Activated CD4-positive, alpha-beta T cell treated with anti-CD3 and anti-CD28 coated beads for 24 hours (primary cell): ENCODE measurements at places on chromosomes 1 and 21.
A peak's percentile ranks its signal among the peaks of the same experiment; 100 is the strongest.

DNA sequence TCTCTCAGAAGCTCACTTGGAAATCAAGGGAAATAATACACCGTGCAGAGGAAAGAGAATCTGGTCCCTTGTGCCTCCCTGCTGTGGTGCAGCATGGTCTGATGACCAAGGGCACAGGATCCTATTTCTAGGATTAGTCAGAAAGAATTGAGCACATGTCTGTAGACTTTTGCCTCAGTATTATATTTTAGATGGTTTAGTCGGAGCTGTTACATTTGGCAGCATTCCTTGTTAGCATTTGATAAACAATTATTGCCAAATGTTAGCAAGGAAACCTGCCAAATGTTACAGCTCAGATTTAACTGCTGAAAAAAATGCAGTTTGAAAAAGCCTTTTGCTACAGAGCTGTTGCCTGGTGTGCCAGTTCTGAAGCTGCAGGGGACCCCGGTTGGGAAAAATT, 183.5 kb upstream of the DPYD start:
- no peak for DNase-seq

- DNase-seq: no peak
These were observed 40.6 kb upstream of the GREM2 start for GRCh38 chr1:240652549-240652948.

- no peak for DNase-seq
These were observed 110.3 kb downstream of the DUSP10 start for GRCh38 chr1:221631556-221631955.

DNA sequence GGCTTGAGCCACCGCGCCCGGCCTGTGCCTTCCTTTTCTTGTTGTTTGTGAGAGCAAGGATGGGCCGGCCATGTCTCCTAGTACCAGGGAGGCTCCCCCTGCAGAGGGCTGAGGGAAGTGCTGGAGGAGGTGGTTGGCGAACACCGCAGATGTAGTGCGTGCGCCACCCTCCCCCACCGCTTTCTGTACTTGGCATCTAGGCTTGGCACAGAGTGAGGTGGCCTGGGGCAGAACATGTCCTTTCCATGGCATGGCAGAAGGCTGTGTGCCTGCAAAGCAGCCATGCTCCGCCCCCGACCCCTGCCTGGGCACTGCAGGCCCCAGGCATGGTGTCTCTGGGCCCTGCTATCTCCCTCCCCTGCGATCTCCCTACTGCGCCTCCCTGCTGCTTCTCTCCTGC, 30.7 kb downstream of the ALPL start:
- DNase-seq: peak; percentile 10

- DNase-seq: peak; percentile 50
These were observed 8.4 kb upstream of the SLC19A1 start for GRCh38 chr21:45550522-45551210.

DNA sequence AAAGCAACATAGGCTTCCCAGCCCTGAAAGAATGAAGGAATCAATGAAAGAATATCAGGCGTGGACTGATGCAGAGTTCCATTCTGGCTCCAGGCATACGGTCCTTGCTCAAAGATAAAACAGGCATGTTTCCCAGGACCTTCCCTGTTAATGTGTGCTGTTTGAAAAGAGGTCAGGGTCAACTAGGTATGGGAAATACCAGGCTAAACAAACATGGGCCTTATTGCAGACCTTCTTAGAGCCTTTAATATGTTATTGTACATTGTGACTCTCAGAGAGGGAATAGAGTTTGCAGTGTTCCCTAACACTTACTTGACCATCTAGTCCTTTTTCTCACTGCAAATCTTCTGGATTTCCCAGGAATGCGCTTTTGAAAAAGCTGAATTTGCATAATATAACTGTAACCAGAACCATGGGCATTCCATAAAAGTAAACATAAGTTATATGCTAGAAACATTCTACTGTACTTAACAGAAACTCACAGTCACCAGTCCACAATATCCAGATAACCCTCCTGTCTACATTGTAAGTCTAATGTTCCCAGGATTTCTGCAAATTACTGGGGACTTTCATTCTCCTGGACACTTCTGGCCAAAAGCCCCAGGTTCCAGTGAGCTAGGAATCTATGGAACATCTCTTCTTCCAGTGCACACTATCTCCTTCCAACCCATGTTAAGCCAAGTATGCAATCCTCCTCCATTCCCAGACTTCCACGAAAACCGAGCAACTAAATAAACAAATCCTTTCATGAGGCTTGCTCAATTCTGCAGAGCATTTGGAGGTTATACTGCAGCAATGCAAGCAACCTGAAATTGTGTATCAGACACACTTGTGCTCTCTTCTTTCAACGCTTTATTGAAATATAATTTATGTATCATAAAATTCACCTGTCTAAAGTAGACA, 486.6 kb downstream of the SETD4 start:
- DNase-seq: no peak

DNA sequence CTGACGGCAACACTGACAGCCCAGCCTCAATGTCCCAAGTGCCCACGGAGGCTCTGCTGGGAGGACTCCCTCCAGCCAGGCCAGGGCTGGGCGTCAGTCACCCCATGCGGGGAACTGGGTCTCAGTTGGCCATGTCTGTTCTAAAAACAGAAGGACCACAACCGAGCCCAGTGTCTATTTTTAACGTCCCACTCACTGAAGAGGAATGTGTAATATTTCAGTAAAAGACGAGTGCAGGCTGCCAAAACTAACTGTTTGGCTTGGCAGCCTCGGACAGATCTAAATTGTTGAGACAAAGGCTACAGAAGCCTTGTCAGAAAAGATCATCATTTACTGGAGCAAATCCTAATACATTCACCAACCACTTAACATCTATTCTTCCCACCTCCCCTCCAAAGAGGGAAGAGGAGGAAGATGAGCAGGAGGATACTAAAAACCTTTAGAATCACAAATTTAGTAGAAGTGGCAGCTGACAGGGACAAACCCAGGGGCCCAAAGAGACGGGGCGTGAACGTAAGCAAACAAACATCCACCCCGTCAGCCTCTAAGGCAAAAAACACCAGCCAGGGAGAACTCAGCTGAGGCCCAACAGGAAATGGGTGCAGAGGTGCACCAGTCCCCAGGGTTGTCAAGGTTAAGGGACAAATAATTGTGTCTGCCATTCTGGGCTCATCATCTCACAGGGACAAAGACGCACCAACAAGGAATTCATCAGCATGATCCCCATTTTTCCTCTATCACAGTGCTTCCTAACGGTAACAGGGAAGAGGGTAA, 18.7 kb downstream of the C1orf198 start:
- no peak for DNase-seq

DNA sequence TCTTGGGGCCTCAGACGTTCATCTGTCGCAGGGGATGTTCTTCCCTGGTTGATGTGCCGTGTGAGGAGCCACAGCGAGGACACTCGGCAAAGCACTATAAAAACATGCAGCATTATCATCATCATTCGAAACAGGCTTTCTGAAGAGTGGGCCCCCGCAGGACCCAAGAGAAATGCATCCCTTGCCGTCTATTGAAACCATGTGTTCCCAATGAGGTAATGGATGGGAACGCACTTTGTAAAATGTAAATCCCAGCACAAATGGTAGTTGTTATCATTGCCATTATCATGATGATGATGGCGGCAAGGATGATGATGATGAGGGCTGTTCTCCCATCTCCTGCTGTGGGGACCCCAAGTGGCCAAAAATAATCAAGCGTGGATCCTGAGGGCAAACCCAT, 76.8 kb downstream of the GLIS1 start:
- DNase-seq: no peak

- DNase-seq: no peak
These were observed 59.8 kb upstream of the HAO2 start for GRCh38 chr1:119308806-119309205.

GRCh38 chr21:35561116-35561515, 499.2 kb downstream of the SETD4 start:
- no peak for DNase-seq

DNA sequence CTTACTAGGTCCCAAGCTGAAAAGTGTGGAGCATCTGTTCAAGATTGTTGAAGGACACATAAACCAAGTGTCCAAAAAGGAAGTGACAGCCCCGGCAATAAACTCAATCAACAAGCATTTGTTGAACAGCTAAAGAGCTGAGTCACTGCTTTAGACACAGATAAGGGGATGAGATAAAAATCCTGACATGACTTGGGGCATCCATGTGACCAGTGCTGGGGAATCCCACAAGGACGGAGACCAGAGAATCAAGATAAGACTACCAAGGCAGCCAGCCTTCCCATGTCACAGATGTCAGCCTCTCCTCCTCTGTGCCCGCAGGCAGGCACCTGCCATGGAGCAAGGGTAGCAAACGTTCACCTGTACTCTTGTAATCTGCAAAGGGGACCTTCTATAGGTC, 118.6 kb upstream of the KAZN start:
- no peak for DNase-seq

GRCh38 chr1:193031431-193031830, 27.7 kb downstream of the UCHL5 start:
- no peak for DNase-seq

GRCh38 chr1:161473348-161473747, 31.9 kb upstream of the FCGR2A start:
- no peak for DNase-seq

DNA sequence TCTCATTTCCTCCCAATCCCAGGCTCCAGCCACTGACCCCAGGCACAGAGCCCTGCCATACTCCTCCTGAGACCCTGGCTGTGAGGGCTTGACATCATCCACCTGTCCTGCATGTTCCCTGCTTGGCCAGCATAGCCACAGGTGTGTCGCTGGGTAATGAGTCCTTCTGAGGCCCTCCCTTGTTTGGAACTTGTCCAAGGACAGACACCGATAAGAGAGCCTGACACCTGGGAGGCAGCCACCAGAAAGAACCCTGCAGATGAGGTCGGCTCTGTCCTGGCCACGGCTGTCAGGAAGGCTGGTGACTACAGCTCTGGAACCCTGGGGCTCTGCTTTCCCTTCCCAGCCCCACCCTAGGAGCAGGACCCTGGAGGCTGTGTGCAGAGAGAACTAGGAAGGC, 34.6 kb downstream of the TMEM63A start:
- DNase-seq: no peak

DNA sequence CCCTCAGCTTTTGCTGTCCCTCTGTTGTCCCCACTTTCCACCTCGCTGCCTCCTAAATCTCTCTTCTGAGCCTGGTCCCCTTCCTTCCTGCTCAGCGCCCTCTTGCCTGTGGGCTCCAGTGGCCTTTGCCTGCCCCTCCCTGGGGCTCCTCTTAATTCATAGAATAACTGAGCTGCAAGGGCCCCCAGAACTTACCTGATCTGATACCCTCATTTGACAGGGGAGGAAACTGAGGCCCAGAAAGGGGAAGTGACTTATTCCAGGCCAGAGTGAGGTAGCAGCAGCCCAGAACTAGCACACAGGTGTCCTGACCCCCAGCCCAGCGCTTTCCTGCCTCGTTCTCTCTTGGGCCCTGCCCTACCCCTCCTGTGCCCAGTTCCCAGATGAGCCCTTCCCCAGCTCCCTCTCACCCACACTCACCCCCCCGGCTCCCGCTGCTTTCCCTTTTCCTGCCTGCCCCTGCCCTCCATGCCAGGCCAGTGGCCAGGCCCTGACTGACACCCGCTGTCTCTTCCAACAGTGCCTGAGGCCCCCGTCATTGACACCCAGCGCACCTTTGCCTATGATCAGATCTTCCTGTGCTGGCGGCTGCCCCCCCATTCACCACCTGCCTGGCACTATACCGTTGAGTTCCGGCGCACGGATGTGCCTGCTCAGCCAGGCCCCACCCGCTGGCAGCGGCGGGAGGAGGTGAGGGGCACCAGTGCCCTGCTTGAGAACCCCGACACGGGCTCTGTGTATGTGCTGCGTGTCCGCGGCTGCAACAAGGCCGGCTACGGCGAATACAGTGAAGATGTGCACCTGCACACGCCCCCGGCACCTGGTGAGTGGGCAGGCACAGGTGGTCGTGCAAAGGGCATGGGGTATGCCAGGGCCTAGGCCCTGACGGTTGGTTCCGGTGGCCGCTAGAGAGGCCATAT, 5.7 kb downstream of the TRIM46 start:
- DNase-seq: no peak

GRCh38 chr1:105664495-105664894, 1392.0 kb upstream of the PRMT6 start:
- no peak for DNase-seq

DNA sequence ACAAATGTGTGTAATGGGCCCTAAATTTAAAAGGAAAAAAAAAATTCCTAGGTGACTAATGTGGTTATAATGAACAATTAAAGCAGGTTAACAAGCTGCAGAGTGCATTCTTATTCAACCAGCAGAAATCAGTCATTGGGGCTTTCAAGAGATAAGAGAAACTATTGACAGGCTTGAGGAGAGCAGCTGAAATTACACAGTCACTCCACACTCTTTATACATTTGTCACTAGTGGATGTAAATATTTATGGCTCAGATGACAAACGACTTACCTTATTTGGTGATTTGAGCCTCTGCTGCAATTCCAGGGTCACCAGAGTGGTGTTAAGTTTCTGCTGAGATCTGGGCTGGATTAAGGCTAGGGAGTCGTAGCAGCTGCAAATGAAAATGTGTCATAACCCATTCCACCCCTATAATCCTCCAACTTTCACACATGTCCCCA, 896.3 kb downstream of the TTLL7 start:
- DNase-seq: no peak

GRCh38 chr1:167690053-167690452, 31.7 kb upstream of the MPZL1 start:
- no peak for DNase-seq

DNA sequence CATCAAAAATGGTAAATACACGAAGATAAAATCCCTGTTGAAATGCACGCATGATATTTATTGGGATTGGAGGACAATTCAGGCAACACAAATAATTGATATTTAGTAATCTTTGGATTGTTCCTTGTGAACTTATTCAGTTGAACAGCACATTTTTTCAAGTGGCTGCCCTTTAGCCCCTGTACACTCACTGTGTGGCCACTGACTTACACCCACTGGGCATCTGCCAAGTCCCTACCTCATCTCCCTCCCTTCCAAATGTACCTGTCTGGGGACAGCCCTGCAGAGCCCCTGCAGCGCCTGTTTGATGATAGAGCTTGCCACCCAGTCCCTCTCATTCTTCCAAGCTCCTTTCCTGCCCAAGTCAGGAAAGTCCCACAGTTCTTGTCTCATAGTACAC, 154.3 kb downstream of the GLUL start:
- no peak for DNase-seq

GRCh38 chr1:204278958-204279357, 65.2 kb upstream of the GOLT1A start:
- DNase-seq: no peak

- no peak for DNase-seq
These were observed 271.7 kb upstream of the C1orf174 start for GRCh38 chr1:4171480-4172450.
